ENCODE measurements at places on chromosomes 16 and 17. TPM values are rescaled to one million over a fixed set of nuclear protein-coding genes. Genes with fewer than 3 reads are reported as not detected.

- H3K27ac ChIP-seq, result peak overlapping the region; percentile 99
- peaks cover 3% of the 10 kb centered on the region for H3K4me1 ChIP-seq
- no peaks in the 10 kb centered on the region for H3K36me3 ChIP-seq
- DNase-seq, result peak; percentile 67
- H3K4me3 ChIP-seq, result peak overlapping the region; percentile 81
- no peaks in the 10 kb centered on the region for H3K27me3 ChIP-seq
Observed at GRCh38 chr16:21952040-21952792, 945 bp upstream of the UQCRC2 start.

DNA sequence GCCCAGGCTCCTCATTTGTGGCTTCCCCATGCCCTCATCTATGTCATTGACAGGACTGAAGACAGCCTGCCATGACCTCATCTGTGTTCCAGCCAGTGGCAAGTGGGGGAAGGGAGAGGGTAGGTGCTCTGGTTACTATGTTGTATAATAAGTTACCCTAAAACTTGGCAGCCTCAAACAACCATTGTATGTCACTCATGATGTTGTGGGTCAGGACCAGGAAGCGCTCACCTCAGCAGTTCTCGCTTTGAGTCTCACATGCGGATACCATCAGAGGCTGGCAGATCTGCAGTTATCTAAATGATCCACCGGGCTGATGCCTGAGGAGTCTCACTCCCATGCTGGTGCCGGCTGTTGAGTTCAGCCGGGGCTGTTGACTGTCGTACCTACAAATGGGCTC, 89.0 kb upstream of the TMEM97 start:
- DNase-seq, result no peak
- H3K27me3 ChIP-seq, result peaks cover 36% of the 10 kb centered on the region
- H3K27ac ChIP-seq, result no peak overlapping the region
- no peaks in the 10 kb centered on the region for H3K4me1 ChIP-seq
- no peak overlapping the region for H3K4me3 ChIP-seq
- no peaks in the 10 kb centered on the region for H3K36me3 ChIP-seq

The NDUFAB1 gene
- 76.3 TPM for total RNA-seq

The SYNGR3 gene
- 1.5 TPM for total RNA-seq

The CD300LF gene
- not detected for total RNA-seq

All from fibroblast of lung (primary cell).